CD4-positive, alpha-beta T cell treated with Interleukin-1 beta for 1 hour (primary cell): ENCODE measurements at places on chromosomes 3 and 15.

- DNase-seq: peak; percentile 75
Measured at GRCh38 chr3:16319307-16319706, 54.3 kb downstream of the OXNAD1 start.

- DNase-seq: no peak
Measured at GRCh38 chr15:85013785-85014184, 32.1 kb downstream of the PDE8A start.

DNA sequence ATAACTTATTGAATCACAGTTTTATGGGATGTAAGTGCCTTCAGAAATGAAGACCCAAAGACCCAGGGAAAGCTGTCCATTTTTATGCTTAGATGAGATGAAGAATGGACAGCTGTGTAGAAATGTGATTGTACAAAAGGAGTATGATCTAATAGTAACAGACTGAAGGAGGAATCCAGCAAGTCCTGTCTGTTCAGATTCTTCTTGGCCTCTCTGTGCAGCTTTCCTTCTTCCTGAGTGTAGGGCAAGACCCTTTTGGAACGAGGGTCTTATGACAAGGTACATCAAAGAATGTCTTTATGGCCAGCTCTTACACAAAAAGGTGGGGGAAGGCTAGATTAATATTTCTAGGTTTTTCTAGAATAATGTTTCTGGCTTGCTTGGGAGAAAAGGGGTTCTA, 1.4 kb upstream of the KIF23 start:
- DNase-seq: no peak

DNA sequence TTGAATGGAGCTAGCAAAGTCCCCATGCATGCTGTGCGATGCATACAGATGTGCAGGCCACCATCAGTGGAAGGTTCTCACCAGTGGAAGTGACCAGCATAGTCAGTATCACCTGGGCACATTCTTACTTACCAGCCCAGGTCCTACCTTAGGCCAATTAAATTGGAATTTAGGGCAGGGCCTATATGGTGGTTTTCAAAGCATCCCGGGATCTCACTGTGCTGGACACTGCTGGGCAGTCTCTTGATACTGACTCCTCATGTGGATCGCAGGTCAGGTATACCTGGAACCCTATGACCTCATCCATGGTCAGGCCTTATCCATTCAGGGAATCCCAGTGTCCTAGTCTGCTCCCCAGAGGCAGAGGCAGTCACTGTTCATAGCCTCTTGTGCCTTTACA, 336.6 kb upstream of the NR2E3 start:
- no peak for DNase-seq

DNA sequence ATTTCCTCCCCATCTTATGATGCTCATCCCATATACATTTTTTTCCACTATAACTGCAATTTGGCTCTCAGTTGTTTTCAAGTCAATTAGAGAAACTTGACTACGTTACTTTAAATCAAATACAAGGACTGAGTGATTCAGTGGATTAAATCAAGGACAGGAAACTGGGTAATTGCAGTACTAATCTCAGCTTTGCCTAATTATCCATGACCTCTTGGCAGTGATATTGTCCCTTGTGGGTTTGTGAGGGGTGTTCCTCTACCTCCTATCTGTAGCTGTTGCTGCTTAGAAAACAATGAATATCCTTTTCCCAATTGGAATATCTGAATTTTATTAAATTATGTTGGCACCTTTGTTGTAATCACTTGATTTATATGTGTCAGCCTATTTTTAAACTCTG, 79.4 kb downstream of the ZPLD1 start:
- DNase-seq: no peak

GRCh38 chr3:129517516-129517915, 10.9 kb upstream of the RHO start:
- no peak for DNase-seq

GRCh38 chr15:50906954-50907600, 1.4 kb upstream of the AP4E1 start:
- peak; percentile 87 for DNase-seq

GRCh38 chr3:120693439-120694171, 11.6 kb upstream of the HGD start:
- no peak for DNase-seq

DNA sequence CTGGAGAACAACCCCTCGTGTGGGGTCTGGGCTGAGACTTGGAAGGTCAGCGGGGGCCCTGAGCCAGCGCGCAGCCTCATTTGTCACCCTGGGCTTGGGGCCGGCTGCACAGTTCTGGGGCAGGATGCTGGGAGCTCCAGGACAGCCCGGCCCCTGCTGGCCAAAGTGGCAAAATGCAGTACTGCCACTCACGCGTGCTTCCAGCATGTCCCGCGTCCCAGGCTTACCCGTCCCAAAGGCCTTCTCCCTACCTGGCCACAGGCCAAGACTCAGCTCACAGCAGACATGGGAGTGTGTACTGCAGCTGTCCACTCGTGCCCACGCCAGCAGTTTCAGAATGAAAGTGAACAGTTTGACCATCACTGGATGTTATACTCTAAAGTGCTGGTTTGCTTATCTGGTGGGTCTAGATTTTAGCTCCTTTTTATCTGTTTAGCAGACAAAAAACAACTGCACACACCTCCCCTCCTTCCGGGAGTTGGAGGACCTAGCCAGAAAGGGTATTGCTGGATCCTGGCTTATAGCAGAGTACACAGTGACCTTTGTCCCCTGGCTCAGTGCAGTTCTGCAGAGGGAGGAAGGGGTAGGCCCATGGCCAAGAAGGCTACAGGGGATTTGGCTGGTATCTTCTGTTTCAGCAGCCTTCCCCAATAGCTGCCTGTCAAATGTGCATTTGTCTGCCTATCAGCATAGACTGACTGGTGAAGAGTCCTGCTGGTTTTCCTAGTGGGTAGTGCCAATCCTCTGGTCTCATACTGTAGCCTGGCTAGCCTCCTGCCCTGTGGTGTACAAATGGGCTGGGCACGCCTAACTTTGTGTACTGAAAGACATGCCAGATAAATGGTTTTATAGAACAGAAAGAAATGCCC, 23.2 kb upstream of the IP6K2 start:
- DNase-seq: peak; percentile 54
